HFFc6 (cell line): ENCODE measurements at places on chromosomes 11 and 22. TPM values are rescaled to one million over a fixed set of nuclear protein-coding genes. Genes with fewer than 3 reads are reported as not detected.
A peak's percentile ranks its signal among the peaks of the same experiment; 100 is the strongest.

The PDGFB gene
- not detected in 3 replicates for total RNA-seq

The DLAT gene
- 32.9 to 42.8 TPM (median 40.1 TPM) in 3 replicates for total RNA-seq

The OR5AR1 gene
- total RNA-seq = not detected in 3 replicates

The PGA4 gene
- total RNA-seq = not detected in 3 replicates

The IGSF9B gene
- total RNA-seq = not detected in 2 replicates

DNA sequence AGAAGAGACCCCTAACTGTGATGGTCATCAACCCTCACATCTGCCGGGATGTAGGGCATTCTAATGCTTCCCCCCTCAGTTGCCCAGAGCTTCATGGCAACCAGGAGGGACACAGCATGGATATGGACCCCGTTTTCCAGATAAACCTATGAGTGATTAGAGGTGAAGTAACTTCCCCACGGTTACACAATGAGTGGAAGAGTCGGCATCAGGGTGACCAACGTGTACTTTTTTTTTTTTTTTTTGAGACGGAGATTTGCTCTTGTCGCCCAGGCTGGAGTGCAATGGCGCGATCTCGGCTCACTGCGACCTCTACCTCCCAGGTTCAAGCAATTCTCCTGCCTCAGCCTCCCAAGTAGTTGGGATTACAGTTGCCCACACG is 25.0 kb downstream of the TXN2 start:
- H3K4me3 ChIP-seq = no peak overlapping the region
- DNase-seq = no peak
- peaks cover 40% of the 10 kb centered on the region for H3K4me1 ChIP-seq
- H3K36me3 ChIP-seq = no peaks in the 10 kb centered on the region

GRCh38 chr11:79110796-79111195 is 330.0 kb downstream of the TENM4 start:
- DNase-seq = no peak
- H3K4me1 ChIP-seq = 0 out of 2 replicates have a peak, but pooled peaks cover 4% of the 10 kb centered on the region
- H3K27ac ChIP-seq = no peak overlapping the region
- no peaks in the 10 kb centered on the region for H3K36me3 ChIP-seq
- H3K4me3 ChIP-seq = no peak overlapping the region
- no peaks in the 10 kb centered on the region; the same call in 1 of the 2 replicates for H3K27me3 ChIP-seq

DNA sequence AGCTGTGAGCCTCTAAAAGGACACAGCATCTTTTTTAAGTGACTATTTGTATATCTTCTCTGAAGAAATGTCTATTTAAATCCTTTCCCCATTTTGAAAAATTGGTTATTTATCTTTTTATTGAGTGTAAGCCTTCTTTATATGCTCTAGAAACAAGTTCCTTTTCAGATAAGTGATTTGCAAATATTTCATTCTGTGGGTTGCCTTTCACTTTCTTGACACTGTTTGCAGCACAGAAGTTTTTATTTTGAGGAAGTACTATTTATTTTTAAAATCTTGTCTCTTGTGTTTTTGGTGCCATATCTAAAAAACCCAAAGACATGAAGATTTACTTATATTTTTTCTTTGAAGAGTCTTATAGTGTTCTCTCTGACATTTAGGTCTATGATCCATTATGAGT is 40.1 kb upstream of the LYVE1 start:
- H3K36me3 ChIP-seq = peaks cover 42% of the 10 kb centered on the region
- H3K4me1 ChIP-seq = peaks cover 29% of the 10 kb centered on the region
- no peak overlapping the region for H3K27ac ChIP-seq

- H3K4me1 ChIP-seq = peaks cover 59% of the 10 kb centered on the region
- DNase-seq = no peak
- no peak overlapping the region for H3K27ac ChIP-seq
- peak overlapping the region; percentile 84 for H3K4me3 ChIP-seq
- peaks cover 9% of the 10 kb centered on the region for H3K36me3 ChIP-seq
Measured at GRCh38 chr22:23182309-23183060, 2.2 kb downstream of the BCR start.

DNA sequence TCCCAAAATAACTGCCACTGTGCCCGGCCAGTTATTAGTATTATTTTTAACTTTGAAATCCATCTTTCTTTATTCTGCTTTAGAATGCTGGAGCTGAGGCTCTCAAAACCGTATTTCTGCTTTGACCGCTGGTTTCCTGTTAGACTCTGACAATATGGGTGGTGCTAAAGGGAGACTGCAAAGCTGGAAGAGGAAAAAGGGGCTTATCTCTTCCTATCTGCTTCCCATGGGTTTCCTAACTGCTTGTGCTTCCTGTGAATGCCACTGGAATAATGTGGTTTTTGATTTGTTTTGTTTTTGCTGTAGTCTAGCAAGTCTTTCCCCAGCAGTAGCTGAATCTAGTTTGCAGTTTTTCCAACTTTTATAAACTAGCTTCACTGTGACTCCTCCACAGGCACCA is 43.6 kb downstream of the XRRA1 start:
- H3K36me3 ChIP-seq = peaks cover 24% of the 10 kb centered on the region
- no peaks in the 10 kb centered on the region for H3K4me1 ChIP-seq
- no peaks in the 10 kb centered on the region for H3K27me3 ChIP-seq
- no peak for DNase-seq

DNA sequence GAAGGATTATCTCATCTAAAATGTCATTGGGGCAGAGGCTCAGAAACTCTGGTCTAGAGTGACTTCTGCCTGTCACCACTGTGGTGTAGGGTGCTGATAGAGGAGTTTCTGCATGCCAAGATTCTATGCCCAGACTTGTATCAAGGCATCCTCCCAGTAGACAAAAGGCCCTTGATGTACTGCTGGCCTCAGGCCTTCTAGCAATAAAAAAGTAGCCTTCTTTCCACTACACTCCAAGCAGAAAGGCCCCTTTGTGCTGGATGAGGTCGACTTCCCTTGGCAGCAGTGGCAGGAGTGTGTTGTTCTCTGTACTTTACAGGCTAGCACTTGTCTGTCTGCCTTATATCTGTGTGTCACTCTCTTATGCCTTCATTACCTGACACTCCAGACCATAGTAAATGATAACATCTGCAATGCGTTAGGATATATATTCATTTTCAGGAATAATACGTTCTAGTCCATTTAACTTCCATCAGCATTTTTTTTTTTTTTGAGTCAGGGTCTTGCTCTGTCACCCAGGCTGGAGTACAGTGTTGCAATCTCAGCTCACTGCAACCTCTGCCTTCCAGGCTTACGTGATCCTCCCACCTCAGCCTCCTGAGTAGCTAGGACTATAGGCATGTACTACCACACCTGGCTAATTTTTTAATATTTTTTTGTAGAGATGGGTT is 49.5 kb upstream of the RRM1 start:
- H3K4me3 ChIP-seq = no peak overlapping the region
- no peak overlapping the region for H3K27ac ChIP-seq
- no peaks in the 10 kb centered on the region for H3K36me3 ChIP-seq

DNA sequence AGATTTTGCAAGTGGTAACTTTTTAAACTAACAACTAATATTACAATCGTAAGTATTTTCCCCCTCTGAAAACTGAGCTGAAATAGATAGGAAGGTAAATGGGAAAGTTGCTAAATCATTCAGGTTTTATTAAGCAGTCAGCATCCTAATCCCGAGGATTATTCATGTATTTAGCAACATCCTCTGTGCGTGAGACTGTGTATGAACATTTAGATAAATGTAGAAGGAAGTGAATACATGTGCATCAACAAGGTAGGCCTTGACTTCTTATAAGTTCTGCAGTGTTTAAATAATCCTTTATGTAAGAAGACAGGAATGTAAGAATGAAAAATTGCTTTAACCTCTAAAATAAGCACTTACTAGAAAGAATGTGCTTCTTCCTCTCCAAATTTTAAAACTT is 745.9 kb upstream of the TENM4 start:
- H3K27ac ChIP-seq = peak overlapping the region; percentile 12; the same call in 1 of the 2 replicates
- H3K4me1 ChIP-seq = peaks cover 12% of the 10 kb centered on the region; the same call in 1 of the 2 replicates
- peaks cover 3% of the 10 kb centered on the region; the same call in 1 of the 2 replicates for H3K27me3 ChIP-seq
- no peaks in the 10 kb centered on the region for H3K36me3 ChIP-seq
- no peak overlapping the region; the same call in 1 of the 2 replicates for H3K4me3 ChIP-seq

DNA sequence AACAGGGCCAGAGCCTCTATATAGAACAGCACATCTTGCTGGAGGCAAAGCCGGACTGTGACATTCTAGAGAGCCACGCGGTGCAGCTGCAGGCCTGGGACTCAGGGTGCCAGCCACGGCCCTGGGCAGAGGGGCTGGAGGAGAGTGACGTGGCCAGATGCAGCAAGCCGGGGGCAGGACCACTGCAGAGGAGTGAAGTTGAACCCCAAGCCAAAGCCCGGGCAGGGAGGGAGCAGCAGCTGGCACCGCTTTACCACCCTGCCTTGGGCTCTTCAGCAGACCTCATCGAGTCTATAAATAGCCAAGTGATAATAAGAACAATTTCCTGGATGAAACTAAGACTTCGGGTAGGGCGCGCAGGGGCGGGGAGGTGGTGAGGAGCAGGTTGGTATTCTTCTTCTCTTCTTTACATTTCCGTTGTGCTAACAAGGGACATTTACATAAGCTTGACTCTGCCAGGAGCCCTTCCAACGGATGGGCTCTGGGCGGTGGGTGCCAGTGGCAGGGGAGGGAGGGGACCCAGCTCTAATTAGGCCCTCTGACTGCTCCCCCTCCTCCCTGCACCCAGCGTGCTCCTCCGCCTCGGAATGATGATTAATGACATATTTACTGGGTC is 110.2 kb downstream of the ST3GAL4 start:
- peaks cover 9% of the 10 kb centered on the region; the same call in 1 of the 2 replicates for H3K36me3 ChIP-seq
- H3K4me1 ChIP-seq = peaks cover 14% of the 10 kb centered on the region
- peaks cover 6% of the 10 kb centered on the region for H3K27me3 ChIP-seq
- no peak for DNase-seq

DNA sequence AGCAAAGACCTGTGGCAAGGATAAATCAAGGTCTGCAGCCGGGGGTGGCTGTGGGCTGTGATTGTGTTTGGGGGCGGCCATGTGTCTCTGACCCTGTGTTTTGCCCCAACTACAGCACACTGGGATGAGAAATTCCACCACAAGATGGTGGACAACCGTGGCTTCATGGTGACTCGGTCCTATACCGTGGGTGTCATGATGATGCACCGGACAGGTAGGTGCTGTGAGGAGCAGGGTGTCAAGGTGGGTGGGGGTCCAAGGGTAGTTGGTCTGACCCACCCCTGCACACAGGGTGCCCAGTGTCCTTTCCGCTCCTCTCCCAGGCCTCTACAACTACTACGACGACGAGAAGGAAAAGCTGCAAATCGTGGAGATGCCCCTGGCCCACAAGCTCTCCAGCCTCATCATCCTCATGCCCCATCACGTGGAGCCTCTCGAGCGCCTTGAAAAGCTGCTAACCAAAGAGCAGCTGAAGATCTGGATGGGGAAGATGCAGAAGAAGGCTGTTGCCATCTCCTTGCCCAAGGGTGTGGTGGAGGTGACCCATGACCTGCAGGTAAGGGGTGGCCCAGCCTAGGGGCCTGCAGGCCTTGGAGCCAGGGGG is 6.7 kb downstream of the SERPINH1 start:
- H3K27me3 ChIP-seq = peaks cover 4% of the 10 kb centered on the region
- peaks cover 57% of the 10 kb centered on the region for H3K36me3 ChIP-seq
- H3K4me3 ChIP-seq = peak overlapping the region; percentile 42

DNA sequence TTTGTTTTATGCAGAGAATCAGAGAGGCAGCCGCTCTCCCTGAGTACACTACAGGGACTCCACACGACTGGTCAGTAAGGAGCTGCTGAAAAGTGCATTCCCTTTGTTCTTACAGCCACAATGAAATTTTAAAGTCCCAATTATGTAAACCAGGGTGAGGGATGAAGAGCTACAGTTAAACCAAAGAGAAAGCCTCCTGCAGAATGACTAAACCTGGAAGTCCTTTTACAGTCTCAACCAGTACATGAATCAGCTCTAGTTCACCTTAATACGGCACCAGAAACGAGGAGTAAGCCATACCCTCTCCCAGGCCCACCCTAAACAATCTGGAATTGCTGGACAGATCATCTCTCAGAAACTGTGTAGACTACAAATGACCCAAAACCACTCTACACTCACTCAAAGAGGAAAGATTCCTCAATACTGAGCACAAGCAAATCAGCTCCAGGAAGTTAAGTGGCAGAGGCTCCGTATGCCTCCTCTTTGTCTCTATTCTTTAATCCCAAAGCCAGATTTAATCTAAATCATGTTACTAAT is 113.1 kb downstream of the RBFOX2 start:
- DNase-seq = peak; percentile 57
- H3K27me3 ChIP-seq = no peaks in the 10 kb centered on the region; the same call in 1 of the 2 replicates
- H3K27ac ChIP-seq = peak overlapping the region; percentile 81
- H3K4me1 ChIP-seq = peaks cover 84% of the 10 kb centered on the region
- H3K36me3 ChIP-seq = no peaks in the 10 kb centered on the region
- peak overlapping the region; percentile 87 for H3K4me3 ChIP-seq

GRCh38 chr22:38540701-38541100 is 29.3 kb downstream of the DMC1 start:
- H3K4me1 ChIP-seq = no peaks in the 10 kb centered on the region
- H3K27ac ChIP-seq = no peak overlapping the region
- DNase-seq = no peak
- H3K27me3 ChIP-seq = no peaks in the 10 kb centered on the region

GRCh38 chr11:70743941-70744351 is 345.6 kb downstream of the CTTN start:
- H3K36me3 ChIP-seq = peaks cover 12% of the 10 kb centered on the region; the same call in 1 of the 2 replicates
- no peak for DNase-seq
- no peak overlapping the region for H3K4me3 ChIP-seq
- no peak overlapping the region for H3K27ac ChIP-seq

DNA sequence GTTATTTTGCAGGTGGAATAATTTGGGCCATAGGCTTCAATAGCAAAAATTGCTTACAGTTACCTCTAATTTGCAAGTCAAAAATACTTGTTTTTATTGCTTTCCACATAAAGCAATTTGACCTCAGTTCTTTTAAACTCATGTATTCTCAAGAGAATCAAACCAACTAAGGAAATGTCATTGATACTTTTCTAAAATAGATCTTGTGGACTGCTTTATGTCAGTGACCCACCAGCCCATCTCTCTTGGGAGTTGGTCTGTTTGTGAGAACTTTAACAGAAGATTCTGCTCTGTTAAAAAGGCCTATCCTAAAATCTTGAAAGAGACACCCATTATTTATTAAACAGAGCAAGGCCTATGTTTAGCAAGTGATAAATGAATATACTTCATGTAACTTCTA is 75.2 kb downstream of the DDIAS start:
- H3K36me3 ChIP-seq = peaks cover 28% of the 10 kb centered on the region
- no peaks in the 10 kb centered on the region; the same call in none of the 2 replicates for H3K27me3 ChIP-seq
- H3K4me3 ChIP-seq = no peak overlapping the region
- DNase-seq = no peak

GRCh38 chr22:41480397-41480735 is 11.4 kb downstream of the ACO2 start:
- H3K4me1 ChIP-seq = peaks cover 59% of the 10 kb centered on the region
- H3K27me3 ChIP-seq = no peaks in the 10 kb centered on the region
- no peaks in the 10 kb centered on the region for H3K36me3 ChIP-seq
- H3K4me3 ChIP-seq = peak overlapping the region; percentile 62
- peak overlapping the region; percentile 75 for H3K27ac ChIP-seq

- peak; percentile 68 for DNase-seq
- peaks cover 62% of the 10 kb centered on the region for H3K36me3 ChIP-seq
- H3K27ac ChIP-seq = peak overlapping the region; percentile 92
- H3K4me1 ChIP-seq = peaks cover 64% of the 10 kb centered on the region
- H3K4me3 ChIP-seq = no peak overlapping the region
Measured at GRCh38 chr11:11968511-11969280, 39.7 kb downstream of the DKK3 start.

GRCh38 chr11:120431633-120432032 is 79.9 kb upstream of the GRIK4 start:
- DNase-seq = peak; percentile 75
- peak overlapping the region; percentile 93 for H3K27ac ChIP-seq
- H3K4me3 ChIP-seq = peak overlapping the region; percentile 85
- H3K27me3 ChIP-seq = peaks cover 3% of the 10 kb centered on the region; the same call in 1 of the 2 replicates
- peaks cover 48% of the 10 kb centered on the region for H3K4me1 ChIP-seq

GRCh38 chr11:10305262-10305963 is 540 bp downstream of the ADM start:
- H3K27me3 ChIP-seq = peaks cover 46% of the 10 kb centered on the region
- peak overlapping the region; percentile 99 for H3K27ac ChIP-seq
- peak overlapping the region; percentile 98 for H3K4me3 ChIP-seq
- H3K4me1 ChIP-seq = peaks cover 44% of the 10 kb centered on the region

GRCh38 chr11:6397636-6398035 is 7.4 kb downstream of the SMPD1 start:
- peak overlapping the region; percentile 72 for H3K27ac ChIP-seq
- H3K4me3 ChIP-seq = no peak overlapping the region
- H3K36me3 ChIP-seq = peaks cover 12% of the 10 kb centered on the region
